ENCODE measurements at places on chromosomes 7 and 10.
A peak's percentile ranks its signal among the peaks of the same experiment; 100 is the strongest.

- DNase-seq, result no peak
These were observed 74.6 kb downstream of the SH2D4B start for GRCh38 chr10:80612261-80612660.

DNA sequence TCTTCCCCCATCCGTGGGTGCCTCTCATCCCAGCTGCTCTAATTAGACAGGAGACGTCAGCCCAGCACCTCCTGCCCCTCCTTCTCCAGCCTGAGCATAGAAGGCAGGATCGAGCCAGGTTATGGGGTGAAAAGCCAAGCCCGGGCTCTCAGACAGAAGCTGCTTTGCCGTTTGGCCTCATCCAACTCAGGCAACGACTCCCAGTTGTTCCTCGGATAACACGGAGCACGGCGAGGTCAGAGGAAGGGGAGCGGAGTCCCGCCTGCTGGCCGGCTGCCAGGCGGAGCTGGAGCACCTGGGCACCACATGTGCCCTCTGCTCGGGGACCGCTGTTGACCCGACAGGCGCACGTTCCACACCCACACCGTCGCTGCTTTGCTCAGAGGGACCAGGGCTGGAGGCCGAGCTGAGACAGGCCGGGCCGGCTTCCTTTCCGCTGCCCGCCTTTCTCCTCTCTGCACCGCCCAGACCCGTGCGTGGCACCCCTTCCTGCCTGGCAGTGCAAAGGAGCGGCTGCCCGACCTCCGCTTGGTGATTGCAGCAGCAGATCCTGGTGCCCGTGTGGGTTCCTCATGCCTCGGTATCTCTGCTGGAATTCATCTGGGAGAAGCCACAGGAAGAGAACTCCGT, 21.6 kb upstream of the UNCX start:
- no peak for DNase-seq

- DNase-seq, result no peak
These were observed 64.8 kb upstream of the CALD1 start for GRCh38 chr7:134714470-134715205.

- no peak for DNase-seq
These were observed 1694.7 kb upstream of the LRRTM3 start for GRCh38 chr10:65231148-65231547.

- no peak for DNase-seq
These were observed 48.0 kb upstream of the AQP1 start for GRCh38 chr7:30863706-30864035.

- no peak for DNase-seq
These were observed 196.2 kb upstream of the AGK start for GRCh38 chr7:141355032-141355431.

- DNase-seq, result no peak
These were observed 18.3 kb downstream of the LEP start for GRCh38 chr7:128259131-128260061.

GRCh38 chr7:93226310-93226709, at the start of gene HEPACAM2:
HEPACAM2 (minus strand) TSS chr7:93226469.
- DNase-seq, result no peak

DNA sequence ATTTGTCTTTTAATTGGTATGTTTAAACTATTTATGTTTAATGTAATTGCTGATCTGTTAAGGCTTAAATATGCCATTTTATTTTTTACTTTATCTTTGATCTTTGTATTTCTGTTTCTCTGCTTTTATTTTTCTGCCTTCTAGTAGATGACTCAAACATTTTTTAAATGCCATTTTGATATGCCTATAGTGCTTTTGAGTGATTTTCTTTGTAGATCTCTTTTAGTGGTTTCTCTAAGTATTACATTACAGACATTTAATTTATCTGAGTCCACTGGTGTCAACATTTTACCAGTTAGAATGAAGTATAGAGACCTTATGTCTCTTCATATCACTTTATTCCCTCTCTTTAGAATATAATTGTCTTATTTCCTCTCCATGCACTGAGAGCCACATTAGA, 32.7 kb downstream of the IL6 start:
- DNase-seq, result no peak

DNA sequence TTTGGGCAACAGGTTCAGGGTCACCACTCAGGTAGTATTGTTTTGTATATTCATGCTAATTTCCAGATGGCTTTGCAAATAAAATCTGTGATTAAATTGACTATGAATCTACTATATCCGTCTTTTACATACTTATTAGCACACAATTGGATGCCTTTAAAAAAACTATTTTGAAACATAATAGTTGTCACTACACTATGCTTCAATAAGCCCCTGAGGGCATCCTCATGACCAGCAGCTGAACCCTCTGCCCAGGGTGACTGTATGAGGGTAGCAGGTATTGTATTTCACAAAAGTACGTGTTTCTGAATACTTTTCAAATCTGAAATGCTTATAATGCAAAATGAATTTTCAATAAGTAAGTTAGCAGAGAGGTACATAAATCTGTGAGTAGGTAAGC, 97.3 kb downstream of the DNAH11 start:
- no peak for DNase-seq

GRCh38 chr10:63240807-63241206, 107.7 kb downstream of the NRBF2 start:
- DNase-seq, result no peak

DNA sequence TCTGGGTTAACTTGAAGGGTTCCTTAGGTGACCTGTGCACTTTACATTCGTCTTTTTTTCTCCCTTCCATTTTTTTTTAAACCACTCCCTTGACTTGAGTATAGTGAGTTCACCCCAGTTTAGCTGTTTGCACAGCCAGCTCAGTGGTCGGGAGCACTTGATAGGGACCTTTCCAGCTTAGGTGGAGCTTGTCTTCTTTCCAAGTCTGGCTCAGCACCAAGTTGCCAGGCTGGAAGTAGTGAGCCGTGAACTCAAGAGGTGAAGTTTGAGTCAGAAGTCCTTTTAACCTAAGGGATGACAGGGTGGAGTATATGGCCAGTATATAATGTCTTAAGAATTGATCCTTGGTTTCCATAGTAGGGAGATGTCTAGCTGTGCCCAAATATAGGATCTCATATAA, 7.2 kb downstream of the DNAH11 start:
- DNase-seq, result no peak

- peak; percentile 27 for DNase-seq
These were observed 4.9 kb upstream of the SCD start for GRCh38 chr10:100341953-100342626.

- DNase-seq, result no peak
These were observed 325.0 kb downstream of the PLXNA4 start for GRCh38 chr7:132251327-132251659.

- DNase-seq, result no peak
These were observed 240.6 kb downstream of the DGKI start for GRCh38 chr7:137606061-137606674.

DNA sequence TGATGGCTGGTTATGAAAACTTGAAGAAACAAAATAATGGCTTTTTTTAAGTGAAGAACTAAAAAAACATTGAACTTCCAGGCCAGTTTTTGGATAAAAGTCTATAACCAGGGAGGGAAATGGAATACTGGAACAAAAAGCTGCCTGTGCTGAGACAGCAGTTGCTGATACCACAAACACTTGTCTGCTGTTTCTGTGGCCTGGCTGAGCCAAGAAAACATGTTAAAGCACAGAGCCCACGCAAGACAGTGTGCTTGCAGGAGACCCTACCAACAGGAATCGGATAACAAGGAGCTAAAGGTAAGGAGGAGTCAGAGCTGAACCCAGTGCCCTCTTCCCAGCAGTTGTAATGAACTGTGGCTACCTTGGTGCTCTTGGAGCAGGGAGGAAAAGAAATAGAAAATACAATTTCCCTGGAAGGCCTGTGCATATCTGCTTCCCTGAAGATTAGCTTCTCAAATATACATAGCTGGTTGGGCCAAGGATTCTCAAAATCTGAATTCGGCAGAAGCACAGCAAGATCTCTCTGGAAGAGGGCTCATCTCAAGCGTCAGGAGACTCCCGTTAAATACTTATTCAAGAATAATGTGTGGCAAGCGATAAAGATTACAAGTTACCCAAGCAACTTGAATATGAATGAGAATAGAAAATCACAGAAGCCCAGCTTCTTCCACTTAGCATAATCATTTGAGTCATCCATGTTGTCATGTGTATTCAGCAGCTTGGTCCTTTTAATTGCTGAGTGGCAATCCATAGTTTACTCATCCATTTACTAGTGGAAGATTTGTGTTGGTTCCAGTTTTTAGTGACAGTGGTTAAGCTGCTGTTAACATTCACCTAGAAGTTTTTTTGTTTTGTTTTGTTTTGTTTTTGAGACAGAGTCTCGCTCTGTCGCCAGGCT, 87.6 kb downstream of the NOD1 start:
- DNase-seq, result no peak

DNA sequence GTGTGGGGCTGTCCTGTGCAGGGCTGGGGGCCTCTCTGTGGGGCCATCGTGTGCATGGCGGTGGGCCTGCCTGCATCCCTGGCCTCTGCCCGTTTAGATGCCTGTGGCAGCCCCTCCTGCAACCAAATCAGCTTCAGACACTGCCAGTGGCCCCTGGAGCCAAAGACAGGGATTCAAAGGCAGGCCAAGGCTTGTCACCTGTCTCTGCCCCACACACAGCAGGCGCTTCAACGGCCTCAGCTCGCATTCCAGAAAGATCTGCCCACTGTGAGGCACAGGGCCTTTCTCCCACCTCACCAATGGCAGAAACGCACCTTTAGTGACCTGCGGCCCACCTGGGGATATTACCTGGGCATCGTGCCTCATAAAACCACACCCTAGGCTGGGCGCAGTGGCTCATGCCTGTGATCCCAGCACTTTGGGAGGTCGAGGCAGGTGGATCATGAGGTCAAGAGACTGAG, 46.0 kb downstream of the INSIG1 start:
- DNase-seq, result no peak

GRCh38 chr10:127585519-127586023, 36.5 kb downstream of the NPS start:
- no peak for DNase-seq

DNA sequence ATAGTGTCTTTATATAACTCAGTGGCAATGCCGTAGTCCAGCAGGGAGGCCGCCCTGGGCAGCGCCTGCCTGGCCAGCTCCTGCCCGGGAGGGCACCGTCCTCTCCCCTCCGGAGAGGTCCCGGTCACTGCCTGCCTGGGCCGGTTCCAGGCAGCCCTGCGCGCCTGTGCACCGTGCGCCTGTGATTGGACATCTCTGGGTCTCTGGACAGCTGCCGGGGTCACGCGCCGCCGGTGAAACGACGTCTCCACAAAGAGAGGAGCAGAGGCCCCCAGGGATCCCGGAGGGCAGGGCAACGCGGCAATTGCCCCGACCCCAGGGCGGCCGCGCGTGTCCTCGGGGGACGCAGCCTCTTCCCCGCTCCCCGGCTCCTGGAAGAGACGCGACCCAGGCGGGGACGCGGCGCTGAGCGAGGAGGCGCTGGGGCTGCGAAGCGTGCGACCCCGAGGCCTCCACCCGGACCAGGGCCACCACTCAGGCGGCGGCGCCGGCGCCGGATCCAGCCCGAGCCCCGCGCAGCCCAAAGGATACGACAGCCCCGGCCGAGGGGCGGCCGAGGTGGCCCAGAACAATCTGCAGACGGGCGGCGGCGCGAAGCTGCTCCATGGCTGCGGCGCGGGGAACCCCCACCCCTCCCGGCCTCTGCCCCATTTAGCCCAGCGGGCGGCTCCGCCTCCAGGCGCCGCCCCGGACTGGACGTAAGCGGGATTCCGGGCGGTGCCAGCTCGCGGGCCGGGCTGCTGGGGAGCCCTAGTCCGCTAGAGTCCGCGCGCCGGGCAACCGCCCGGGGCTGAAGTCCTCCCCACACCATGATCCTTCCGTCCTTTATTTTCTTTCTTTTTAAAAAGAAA, at the start of gene PHYH:
Gene PHYH (minus strand): TSS at position 628 of the 851 bp plus-strand sequence. CDS start 22 bp downstream, at position 606.
- peak; percentile 78 for DNase-seq

GRCh38 chr7:134703782-134704181, 57.1 kb downstream of the BPGM start:
- DNase-seq, result no peak

DNA sequence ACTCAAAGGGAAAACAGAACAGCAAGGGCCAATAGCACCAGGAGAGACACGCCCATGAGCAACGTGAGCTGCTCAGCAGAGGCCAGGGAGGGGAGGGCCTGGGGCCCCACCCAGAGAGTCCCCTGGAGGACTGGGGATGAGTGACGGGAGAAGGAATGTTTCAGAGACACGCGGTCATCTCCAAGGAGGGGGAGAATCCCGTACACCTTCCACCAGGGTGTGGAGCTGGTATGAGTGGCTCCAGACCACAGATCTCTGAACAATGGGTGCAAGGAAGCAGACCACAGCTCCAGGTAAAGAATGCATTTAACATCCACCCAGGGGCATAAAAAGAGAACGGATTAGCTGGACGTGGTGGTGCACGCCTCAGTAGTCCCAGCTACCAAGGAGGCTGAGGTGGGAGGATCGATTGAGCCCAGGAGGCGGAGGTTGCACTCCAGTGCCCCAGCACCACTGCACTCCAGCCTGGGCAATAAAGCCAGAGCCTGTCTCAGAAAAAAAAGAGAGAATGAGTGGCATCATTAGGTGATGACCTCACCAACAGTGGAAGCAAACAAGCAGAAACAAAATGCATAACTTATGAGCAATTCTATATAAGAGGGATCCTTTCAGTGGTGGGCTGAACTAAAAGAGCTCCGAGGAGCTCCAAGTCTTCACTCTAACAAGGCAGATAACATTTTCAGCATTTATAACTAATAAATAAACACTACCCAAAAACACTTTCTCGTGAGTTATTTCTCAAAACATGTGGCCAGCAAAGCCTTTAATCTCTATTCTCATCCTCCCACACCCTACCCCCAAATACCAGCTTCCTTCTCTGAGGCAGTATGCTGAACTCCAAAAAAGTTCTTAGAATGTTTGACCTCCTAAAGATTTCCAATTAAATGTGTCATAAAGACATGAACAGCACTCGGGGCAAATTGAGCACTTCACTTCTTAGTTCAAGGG, 12.5 kb downstream of the PSAP start:
- DNase-seq, result no peak

GRCh38 chr10:124524991-124525653, 63.5 kb downstream of the LHPP start:
- no peak for DNase-seq

DNA sequence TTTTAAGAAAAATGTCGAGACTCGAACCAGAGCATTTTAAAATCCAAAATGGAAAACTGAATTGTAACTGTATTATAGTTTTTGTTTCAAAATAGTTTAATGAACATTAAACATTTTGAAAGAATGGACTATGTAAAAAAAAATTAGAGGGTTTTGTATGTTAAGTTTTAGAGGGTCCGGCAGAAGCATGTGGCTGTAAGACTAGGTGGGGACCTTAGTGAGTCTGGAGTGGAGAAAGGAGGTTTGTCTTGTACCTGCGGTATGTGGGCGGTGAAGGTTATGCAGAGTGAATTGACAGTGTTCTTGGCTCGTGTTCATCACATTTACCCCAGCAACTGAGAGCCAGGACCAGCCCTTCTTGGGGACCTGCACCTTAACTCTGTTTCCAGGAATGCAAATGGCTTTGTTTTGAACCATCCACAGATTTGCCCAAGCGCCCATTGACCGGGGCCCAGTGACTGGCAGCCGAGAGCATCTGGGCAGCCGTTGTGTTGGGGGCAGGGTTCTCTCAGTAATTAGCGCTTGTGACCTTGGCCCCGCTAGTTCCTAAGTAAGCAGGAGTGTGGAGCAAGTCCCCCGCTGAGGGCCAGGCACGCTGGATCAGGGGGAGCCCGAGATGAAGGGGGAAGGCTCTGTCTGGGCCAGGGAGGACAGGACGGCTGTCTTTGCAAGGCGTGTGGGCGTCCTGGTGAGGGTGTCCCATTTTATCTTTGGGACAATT, 1.4 kb upstream of the KLF6 start:
- no peak for DNase-seq

All from stimulated activated CD4-positive, alpha-beta T cell treated with anti-CD3 and anti-CD28 coated beads, Interleukin-12 subunit alpha, Interleukin-12 subunit beta, amount 100 ng/mL, for 48 hours (primary cell).